NCI-H1436 treated with DMSO at 0.1 percent for 48 hours (cell line): ENCODE measurements at places on chromosomes 2 and 18.
A peak's percentile ranks its signal among the peaks of the same experiment; 100 is the strongest.

DNA sequence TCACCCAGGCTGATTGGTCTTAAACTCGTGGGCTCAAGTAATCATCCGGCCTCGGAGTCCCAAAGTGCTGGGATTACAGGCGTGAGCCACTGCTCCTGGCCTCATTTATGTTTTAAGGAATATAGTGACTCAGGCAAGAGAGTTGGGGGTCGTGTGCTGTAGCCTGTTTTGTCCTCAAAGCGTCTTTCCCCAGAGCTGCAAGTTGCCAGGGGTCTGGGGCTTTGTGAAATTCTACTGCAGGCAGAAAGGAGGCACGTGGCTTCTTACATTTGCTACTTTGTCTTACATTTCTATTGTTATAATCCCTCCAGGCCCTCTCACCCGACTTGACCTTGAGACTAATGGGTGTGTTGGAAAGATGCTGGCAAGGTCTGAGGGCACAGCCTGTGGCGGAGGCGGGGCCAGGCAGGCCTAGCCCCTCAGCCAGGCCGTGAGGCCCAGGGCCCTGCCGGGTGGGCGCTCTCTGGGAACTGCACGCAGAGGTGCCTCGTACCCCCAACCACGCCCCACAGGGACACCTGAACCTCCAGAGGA lies 85.8 kb upstream of the NDUFV2 start:
- no peak for DNase-seq

DNA sequence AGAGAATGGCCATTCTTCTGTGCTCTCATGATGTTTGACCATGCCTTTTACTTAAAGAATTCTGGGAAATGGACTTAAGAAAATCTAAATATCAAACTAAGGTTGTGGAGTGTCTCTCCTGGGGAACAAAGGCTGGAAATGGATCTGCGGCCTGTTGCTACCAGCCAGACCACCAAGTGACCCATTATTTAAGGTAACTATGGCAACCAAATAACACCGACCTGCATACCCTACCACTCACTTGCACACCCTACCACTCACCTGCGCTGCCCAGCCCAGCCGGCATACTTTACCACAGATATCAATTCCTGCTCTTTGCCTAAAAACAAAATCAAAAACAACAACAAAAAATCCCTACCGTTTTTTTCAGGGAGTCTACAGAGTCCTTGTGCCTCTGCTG lies 203.2 kb downstream of the NBAS start:
- no peak for DNase-seq

DNA sequence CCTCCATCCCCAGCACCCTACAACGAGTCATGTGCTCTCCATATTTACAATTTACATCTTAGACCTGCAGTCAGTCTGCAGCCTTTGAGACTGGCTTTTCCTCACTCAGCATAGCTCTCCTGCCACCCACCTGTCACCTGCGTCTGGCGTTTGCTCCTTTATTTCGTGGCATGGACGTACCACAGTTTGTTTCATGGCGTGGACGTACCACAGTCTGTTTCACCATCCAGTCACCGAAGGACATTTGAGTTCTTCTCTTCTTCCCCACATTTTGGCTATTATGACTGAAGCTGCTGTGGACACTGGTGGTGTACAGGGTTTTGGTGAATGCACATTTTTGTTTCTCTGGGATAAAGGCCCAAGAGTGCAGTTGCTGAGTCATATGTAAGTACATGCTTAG lies 141.8 kb upstream of the CTDP1 start:
- DNase-seq, result no peak

DNA sequence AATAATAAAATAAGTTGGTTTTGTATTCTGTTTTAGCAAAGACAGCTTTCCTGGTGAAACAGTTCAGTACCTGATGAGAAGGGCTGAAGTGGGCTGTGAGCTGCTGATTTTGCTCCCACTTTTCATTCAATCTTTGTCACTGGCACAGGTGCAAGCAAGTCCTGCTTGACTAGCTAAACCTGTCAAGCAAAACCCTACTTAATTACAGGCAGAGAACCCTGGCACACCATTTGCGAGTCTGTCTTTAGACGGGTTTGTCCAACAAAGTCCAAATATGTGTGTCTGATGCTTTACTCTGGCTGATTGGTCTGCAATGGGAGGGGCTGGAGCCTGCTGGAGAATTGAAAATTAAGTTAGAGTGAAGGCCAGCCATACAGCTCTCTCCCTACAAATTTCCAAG lies 267.2 kb downstream of the EPHA4 start:
- DNase-seq, result no peak

DNA sequence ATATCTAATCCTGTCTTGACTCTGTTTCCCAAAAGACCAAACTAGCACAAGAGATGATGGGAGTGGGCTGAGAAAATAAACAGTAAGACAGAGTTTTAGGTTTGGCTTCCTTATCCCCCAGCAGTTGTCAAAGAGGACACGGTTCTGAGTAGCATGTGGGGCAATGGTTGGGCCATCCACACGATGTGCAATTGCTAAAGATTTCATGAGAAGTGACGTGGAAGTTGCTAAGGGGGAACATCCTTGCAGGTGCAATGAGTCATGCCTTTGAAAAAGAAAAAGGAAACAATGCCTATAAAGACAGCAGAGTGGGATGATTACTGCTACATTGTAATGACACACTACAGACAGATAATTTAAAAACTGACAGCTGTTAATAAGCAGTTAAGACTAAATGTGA lies 1395.8 kb downstream of the LRP1B start:
- peak; percentile 43 for DNase-seq

- no peak for DNase-seq
These were observed 852.1 kb downstream of the CPS1 start for GRCh38 chr2:211408483-211408891.

DNA sequence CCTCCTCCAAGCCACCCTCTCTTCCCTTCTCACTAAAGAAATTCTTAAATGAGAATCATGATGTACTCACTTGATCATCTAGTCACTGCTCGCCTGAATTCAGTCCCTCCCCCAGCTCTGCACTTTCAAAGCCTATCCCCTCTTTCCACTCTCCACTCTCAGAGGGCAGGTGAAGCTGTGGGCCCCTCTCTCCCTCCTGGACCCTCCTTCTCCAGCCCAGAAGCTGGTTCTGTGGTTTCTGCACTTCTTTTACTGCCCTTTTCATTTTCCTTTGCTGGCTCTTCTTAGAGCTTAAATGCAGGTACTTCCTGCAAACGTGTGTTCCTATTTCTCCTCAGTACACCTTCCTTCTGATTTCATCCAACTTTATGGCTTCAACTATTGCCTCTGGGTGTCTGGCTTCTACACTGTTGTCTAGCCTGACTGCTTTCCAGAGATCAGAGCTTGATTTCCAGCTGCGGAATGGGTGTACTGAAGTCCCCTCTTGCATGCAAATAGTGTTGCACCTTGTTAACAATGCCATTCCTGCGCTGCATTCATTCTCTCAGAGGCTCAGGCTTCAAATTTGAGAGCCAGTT lies 15.3 kb upstream of the TXNDC2 start:
- no peak for DNase-seq

- no peak for DNase-seq
These were observed 11.2 kb downstream of the RUFY4 start for GRCh38 chr2:218079943-218080913.

- DNase-seq, result no peak
These were observed 6.1 kb upstream of the RAB17 start for GRCh38 chr2:237596520-237597195.

DNA sequence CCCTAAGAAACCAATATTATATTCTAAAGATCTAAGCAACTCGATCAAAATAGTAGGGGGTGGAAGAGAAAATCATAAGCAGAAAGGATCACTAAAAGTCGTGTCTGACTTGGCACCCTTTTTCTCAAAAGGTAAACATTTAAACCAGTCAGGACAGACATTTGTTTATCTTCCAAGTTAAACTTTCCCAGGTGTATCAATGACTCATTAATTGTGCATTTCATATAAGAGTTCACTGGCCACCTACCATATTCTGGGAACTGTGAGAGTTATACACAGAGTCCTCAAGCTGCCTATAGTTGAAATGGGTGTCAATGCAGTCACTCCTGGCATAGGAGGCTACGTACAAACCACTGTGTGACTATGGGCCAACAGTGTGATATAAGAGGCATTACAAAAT lies 4.8 kb upstream of the ACVR1 start:
- DNase-seq, result no peak

DNA sequence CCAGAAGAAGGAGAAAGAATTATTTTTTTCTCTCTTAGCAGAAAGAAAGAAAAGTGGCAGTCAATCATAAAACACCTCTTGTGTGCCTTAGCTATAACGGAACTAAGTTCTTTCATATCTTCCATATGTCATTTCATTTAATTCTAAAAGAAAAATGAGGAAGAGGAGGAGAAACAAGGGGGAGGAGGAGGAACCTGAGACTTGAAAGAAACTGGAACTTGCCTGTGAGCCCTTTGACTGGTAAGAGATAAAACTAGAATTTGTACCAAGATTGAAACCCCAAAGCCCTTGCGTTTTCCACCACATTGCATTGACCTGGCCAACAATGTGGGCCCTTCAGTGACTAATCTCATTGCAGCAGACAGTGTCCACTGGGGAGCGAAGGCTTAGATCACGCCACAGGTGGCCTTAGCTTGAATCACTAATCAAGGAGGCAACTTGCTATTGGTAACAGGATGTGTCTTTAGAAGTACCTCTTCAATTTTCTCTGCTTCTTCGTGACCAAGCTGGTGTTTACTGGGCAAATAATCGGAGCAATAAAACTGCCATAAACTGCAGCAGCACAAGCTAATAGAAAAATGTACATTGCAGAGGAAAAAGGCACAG lies 307.9 kb downstream of the CLIP4 start:
- no peak for DNase-seq

GRCh38 chr18:3973191-3973850 lies 481.8 kb downstream of the DLGAP1 start:
- no peak for DNase-seq

- no peak for DNase-seq
These were observed 136.2 kb downstream of the MTX2 start for GRCh38 chr2:176405477-176405876.

GRCh38 chr2:85769983-85770362 lies 16.2 kb downstream of the ATOH8 start:
- DNase-seq, result no peak

GRCh38 chr18:6044773-6045172 lies 149.5 kb upstream of the TMEM200C start:
- DNase-seq, result no peak
